ENCODE measurements at places on chromosomes 4 and X.

GRCh38 chrX:37765507-37765906 is 14.4 kb upstream of the CYBB start:
- DNase-seq, result no peak

DNA sequence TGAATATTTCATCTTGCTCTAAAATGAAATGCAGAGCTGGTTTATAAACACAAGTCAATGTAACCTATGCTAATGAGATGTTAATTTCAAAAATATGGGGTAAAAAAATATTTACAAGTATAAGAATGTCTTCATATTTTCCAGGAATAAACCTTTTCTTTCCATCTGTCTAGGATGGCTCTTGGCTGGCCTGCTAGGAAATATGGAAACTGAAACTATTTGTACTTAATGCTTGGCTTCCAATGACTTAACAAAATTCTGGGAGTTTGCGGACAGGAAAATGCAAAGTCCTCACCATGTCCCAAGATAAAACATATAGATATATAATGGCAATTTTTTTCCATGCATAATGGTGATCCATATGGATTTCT is 168.1 kb downstream of the SCFD2 start:
- no peak for DNase-seq

DNA sequence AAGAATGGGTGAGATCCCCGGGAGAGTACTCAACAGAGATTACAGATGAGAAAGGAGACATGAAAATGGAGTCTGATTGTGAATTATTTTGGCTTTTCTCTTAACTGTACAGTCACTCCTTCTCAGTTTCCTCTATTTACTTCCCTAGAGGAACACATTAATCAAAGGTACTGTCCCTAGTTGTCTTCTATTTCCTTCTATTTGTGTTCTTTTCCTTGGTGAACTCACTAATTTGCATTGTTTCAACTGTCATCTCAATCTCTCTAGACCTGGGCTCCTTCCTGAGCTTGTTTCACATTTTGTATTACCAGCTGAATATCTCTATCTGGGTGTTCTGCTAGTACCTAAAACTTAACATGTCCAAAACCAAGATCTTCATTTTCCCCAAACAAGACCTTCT is 59.8 kb downstream of the ABCB7 start:
- no peak for DNase-seq

GRCh38 chr4:48780865-48781214 is 761 bp upstream of the FRYL start:
- peak; percentile 28 for DNase-seq

DNA sequence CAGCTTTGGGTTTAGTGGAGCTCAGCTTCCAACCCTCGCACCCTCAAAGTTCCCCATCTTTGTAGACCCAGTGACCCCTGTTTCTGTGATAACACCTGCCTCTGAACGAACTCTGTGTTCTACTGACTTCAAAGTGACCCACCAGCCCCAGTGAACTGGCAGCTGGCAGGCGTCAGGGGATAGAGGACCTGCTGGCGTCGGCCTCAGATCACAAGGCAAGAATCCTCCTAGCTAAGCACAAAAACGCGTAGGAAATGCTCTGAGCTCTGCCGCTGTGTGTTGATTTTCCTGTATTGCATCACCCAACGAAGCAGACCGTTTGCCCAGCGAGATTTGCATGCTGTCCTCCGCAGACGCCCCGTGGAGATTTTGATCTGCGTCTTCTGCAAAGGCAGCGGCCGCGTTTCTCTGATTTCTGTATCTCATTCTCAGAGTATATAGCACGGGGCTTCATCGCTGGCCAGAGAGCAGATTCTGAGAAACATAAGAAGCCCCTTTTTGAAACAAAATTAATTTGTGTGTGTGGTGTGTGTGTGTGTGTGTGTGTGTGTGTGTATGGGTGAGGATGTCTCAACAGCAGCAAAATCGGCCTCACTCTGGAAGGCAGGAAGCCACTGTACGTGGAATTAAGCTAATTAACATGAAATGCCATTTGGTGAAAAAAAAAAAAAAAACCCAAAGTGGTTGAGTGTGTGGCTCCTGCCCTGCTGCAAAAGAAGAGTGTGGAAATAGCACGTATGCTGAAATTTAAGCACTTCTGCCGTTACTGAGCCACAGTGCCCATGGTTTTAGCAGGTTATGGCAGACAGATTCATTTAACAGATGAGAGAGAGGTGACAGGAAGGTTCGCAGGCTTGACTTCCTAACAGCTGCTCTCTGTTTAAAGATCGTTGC is 29.2 kb upstream of the ASMTL start:
- DNase-seq, result no peak

DNA sequence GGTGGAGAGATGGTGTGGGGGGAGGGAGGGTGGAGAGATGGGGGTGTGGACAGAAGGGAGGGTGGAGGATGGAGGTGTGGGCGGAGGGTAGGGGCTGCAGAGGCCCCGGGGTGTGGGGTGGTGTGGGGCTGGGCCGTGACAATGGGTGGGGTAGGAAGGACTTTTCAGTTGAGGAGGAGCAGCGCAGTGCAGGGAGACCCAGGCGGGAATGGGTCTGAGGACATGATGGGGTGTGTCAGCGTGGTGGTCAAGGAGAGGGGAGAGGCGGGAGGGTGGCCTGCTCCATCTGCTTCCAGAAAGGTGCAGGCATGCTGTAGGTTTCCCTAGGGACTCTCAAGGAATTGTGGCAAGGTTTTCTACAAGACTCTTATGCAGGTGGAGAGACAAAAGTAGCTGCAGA is 48.9 kb downstream of the RGS12 start:
- no peak for DNase-seq

GRCh38 chr4:22850630-22851029 is 157.9 kb downstream of the GBA3 start:
- no peak for DNase-seq

DNA sequence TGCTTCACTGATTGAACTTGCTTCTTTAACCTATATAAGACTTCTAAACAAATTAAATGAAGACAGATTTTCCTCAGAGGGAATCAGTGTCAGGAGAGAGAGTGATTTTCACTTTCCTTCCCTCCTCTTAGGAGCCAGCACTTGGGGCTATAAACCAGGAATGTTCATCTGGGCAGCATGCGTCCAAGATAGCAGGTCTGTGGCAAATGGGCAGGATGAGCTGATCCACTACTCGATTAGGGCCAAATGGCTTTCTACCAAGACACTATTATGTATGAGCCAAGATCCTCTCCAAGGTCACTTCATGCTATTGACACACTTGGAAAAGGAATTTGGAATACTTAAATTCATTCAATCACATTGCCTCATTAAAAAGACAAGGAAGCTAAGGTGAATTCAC is 203.9 kb upstream of the GRID2 start:
- DNase-seq, result no peak

- DNase-seq, result no peak
These were observed 317.2 kb downstream of the EPHA5 start for GRCh38 chr4:65353098-65353497.

GRCh38 chr4:76235407-76235806 is 16.1 kb upstream of the FAM47E start:
- no peak for DNase-seq

- no peak for DNase-seq
These were observed 91.5 kb downstream of the HTR2C start for GRCh38 chrX:114675365-114675764.

DNA sequence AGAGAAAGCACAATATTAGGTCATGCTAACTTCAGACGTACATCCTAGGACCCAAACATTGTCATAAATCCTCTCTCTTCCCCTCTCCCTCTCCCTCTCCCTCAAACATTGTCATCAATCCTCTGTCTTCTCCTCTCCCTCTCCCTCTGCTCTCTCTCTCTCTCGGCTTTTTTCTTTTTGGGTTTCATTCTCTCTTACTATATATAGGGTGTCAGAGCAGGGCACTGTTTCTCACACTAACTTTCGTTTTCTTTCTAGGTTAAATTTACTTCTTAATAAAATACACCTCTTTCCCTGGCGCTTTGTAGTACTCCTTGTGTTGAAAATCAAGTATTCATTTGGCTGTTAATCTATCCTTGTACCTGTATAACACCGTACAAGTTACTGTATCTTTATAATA is 37.0 kb upstream of the HERC5 start:
- no peak for DNase-seq

DNA sequence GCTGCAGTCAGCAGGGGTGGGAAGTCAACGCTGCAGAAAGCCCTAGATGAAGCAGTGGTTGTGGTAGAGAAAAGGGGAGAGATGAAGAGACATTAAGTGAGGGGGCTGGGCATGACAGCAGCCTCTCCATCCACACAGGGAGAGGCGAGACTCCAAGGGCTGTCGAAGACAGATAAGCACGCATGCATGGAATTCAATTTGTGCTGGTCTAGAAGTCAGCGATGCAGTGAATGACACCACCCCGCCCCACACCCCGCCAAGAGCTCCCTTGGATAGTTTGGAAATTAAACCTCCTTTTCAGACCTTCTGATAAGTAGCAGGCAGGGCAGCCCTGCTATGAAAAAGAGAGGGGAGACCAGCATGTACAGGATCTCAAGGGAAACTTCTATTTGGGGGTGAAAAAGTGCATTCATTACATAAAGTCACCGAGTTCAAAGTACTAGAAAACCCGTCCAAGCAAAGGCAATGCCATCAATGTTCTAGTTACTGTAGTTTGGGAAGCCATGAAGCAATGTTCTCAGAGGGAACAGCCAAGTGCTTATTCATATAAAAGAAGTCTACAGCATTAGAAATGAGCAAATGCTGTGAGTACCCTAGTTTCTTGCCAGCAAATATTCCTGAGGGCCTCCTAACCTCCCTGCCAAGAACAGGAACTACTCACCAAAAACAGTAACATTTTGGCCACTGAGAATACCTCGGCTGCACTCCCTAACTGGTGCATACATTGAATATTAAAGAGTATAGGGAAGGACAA is 152.3 kb upstream of the ANXA10 start:
- DNase-seq, result peak; percentile 13

GRCh38 chr4:83821493-83821892 is 285.6 kb downstream of the GPAT3 start:
- no peak for DNase-seq

DNA sequence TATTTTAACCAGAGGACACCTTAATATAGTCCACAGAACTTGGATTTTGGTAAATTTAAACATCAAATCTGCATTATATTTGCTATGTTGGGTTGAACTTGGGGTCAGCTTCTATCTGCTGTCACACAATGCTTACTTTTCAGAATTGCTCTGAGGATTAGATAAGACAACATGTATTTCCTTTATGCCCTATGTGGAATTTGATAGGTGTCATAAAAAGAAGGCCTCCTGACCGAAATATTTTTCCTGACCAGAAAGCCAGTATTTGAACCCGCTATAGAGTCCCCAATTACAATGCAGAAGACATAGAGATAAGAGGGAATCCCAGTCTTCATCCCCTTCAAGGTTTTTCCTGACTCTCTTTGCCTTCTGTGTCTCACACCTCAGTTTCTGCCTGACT is 4.1 kb downstream of the MTTP start:
- DNase-seq, result no peak

GRCh38 chrX:107715331-107716117 is 60.1 kb downstream of the TSC22D3 start:
- no peak for DNase-seq

DNA sequence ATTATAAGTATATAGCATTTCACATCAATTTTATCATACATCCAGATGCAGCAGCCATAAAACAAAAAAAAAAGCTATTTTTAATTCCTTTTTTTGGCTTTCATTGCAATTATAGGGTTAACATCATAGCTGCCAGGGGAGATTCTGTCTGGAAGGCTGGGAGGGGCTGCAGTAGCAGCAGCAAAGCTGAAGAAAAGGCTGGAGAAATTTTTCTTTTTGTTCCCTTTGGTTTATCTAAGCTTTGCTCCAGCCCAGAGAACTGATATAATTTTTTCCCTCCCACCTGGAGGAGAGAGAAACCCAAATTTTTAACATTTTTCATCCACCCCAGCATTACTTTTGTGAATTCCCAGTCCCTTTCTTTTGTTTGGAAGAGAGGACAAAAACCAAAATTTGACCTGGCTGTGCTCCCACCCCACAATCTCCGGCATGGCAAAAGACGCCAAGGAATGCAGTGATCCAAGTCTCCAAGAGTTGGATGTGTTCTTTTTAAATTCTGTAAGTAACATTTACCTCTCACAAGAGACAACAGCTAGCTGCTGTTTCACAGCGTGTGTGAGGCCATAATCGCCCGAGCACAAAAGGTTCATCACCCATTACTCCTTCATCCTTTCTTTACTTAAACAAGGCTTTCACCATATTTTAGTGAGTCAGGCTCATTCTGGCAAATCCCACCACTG is 25.1 kb upstream of the FAM156A start:
- DNase-seq, result no peak

DNA sequence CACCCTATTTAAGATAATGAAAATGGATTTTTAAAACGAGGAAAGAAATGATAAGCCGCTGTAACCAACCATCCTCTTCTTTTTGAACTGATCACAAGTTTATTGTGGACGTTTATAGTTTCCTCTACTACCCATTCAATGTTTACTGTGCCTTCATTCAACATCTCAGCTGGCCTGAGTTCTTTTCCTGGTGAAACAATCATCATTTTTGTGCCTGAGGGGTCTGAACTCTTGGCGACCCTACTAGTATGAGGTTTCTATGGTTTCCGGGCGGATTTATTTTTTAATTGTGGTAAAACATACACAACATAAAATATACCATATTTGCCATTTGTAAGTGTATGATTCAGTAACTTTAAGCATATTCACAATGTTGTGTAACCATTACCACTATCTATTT is 100.7 kb downstream of the SPRY1 start:
- no peak for DNase-seq

DNA sequence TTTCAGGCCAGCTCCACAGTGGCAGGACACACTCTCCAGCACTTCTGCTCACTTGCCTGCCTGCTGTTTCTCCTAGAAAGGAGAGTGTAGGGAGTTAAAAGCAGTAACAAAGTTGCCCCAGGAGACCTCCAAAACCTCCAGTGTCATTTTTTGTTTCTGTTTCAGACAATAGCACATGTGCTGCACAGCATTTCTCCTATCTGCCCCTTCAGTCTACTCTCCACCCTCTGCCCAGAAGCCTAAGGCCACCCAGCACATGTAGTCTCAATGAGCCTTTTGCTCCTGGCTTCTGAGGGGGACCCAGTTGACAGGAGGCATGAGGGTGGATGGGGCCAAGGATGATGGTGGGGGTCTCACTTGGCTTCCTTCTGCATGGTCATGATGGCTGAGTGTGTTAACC is 329.6 kb upstream of the CLNK start:
- DNase-seq, result no peak

DNA sequence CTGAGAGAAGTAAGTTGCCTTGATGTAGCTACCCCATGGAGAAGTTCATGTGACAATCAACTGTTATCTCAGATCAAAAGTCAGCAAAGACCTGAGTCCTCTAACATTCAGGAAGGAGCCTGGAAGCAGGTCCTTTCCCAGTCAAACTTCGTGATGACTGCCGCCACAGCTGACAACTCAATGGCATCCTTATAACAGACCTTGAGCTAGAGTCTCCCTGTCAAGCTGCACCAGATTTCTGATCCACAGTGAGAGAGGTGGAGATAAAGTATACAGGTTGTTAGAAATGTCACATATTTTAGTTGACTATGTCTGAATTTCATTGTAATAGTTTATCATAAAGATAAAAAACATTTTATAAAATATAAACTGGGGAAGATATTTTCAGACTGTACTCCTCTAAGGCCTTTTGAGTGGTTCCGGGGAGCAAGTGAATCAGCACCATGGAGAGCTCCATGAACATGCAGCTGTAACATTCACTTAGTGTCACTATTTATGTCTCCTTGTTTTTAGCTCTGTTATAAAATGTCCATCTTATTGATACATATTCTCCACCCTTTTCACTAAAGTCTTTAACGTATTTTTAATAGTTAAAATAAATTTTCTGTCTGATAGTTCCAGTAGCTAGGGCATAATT is 1653.5 kb upstream of the AGA start:
- DNase-seq, result no peak

Data from BE2C (cell line).